SJSA1 (cell line): ENCODE measurements at places on chromosomes 1 and 21. TPM values are rescaled to one million over a fixed set of nuclear protein-coding genes. Genes with fewer than 3 reads are reported as not detected.
A peak's percentile ranks its signal among the peaks of the same experiment; 100 is the strongest.

DNA sequence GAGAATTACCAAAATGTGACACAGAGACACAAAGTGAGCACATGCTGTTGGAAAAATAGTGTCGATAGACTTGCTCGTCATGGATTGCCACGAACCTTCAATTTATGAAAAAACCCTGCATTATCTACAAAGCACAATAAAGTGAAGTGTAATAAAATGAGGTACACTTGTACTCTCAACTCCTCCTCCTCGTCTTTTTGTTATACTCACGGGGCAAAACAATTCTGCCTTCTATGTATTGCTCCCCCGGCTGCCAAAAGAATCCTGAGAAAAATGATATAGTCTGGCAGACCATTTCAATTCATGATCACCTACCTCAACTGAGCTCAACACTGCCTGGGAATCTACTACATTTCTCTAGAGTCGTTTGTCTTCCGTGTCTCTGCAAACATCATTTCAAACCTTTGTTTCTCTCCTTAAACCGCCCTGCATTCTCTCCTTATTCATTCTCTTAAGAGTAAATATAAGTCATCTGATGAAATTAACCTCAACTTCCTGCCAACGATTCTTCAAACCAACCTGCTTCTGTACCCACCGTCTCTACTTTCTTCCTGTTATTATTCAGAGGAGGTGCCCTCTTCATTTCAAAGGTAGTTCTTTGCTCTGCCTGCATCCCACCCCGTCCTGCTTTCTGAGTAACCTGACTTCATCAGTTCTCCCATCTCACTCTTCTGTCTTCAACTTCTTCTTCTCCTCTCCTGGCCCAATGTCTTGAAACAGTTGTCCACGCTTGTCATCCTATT lies 12.9 kb upstream of the IL19 start:
- DNase-seq = no peak

DNA sequence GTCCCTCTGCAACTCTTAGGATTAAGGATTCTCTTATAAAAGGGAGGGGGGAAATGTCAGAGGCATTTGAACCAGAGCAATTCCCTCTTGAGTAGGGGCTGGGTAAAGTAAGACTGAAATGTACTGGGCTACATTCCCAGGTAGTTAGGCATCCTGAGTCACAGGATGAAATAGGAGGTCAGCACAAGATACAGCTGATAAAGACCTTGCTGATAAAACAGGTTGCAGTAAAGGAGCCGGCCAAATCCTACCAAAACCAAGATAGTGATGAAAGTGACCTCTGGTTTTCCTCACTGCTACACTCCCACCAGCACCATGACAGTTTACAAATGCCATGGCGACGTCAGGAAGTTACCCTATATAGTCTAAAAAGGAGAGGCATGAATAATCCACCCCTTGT lies 14.3 kb upstream of the COX20 start:
- DNase-seq = no peak

GRCh38 chr1:25727635-25728286 lies 72.2 kb upstream of the SELENON start:
- DNase-seq = no peak

- no peak for DNase-seq
Measured at GRCh38 chr1:247322442-247322841, 9.2 kb downstream of the ZNF496 start.

DNA sequence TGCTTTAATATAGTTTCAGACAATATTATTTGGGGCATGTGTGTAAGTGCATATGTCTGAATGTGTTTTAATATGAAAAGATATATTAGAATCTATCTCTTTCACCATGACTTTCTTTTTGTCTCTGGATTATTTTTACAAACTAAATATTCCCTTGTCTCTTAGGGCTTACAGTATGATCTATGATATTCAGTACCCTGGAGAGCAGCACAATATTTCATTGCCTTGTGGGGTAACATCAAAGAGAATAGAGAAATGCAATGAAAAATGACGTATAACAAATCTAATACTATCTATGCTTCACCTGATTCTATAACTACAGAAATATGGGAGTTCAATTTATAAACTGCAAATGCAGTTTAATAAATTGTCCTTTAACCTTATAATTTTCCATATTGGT lies 2084.5 kb downstream of the MRPL39 start:
- DNase-seq = no peak

DNA sequence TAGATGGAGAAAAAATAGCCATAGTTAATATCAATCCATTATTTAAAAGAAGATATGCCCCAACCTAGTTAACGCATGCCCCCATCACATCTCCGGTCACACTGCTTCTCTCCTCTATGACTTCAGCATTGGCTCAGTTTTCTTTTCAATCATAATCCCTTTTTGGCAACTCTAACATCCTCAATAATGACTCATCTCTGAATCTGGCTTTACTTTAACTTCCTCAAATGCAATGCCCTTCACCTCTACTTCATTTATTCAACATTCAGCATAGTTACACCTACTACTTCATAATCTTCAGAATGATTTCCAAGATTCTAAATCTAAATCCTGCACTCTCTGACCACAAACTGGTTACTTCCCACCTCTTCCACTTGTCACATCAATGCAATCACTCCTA lies 417.3 kb downstream of the USH2A start:
- no peak for DNase-seq

GRCh38 chr1:24100945-24101737 lies 10.8 kb downstream of the MYOM3 start:
- DNase-seq = no peak

GRCh38 chr1:207691841-207692240 lies 46.9 kb downstream of the CR1L start:
- no peak for DNase-seq

DNA sequence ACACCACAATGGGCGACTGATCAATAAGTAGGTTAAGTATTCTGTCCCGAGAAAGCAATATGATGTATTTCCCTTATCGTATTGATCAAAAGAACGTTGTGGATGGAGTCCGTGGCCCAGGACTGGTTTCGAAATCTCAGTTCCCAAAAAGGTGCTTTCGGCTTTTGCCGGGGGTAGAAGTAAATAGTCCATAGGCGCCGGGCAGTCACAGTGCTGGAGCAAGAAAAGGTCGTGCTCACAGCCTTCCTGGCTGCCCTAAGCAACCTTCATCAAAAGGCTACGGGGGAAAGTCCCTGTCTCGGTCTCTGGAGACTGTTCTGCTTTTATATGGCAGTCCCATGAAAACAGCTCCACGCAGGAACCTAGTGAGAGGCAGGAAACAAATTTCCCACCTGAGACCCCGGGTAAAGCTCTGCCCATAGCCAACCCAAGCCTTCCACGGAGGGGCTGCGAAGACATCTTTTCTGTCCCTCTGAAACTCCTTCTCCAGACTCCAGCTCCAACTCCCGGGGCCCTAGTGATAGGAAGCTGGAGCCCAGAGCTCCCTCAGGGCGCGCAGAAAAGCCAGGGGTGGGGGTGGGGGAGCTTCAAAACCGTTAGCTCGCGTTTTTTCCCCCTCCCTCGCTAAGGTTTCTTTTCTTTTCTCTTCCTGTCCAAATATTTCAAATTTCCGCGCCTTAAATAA lies 7.0 kb downstream of the CDKN2C start:
- DNase-seq = peak; percentile 96

GRCh38 chr1:194045416-194045815 lies 859.0 kb upstream of the B3GALT2 start:
- peak; percentile 58 for DNase-seq

COL11A1 gene
- total RNA-seq = 470 and 511 TPM in 2 replicates

PRRC2C gene
- total RNA-seq = 37.4 and 67.3 TPM in 2 replicates

ADGRL4 gene
- total RNA-seq = not detected in 2 replicates
